ENCODE measurements at places on chromosomes 11 and 22.

GRCh38 chr22:32987081-32987631 lies 71.0 kb downstream of the SYN3 start:
- no peak for DNase-seq

- DNase-seq, result no peak
Measured at GRCh38 chr11:61712846-61713245, 32.7 kb downstream of the DAGLA start.

- no peak for DNase-seq
Measured at GRCh38 chr22:43889201-43889859, 2.5 kb downstream of the PNPLA5 start.

DNA sequence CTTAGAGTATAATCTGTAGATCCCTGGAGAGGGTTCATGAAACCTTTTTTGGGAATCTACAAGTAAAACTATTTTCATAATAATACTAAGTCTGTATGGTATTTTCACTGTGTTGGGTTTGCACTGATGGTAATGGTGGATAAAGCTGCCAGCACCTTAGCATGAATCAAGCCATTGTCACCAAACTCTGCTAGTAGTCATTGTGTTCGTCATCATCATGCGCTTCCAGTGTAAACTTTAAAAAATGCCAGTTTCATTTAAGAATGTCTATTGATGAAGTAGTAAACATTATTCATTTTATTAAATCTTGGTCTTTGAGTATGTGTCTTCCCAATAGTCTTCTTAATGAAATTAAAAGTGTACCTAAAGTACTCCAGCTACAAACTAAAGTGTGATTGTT lies 15.0 kb downstream of the ALKBH3 start:
- DNase-seq, result no peak

- no peak for DNase-seq
Measured at GRCh38 chr11:93099806-93100205, 98.0 kb downstream of the SLC36A4 start.
